CD8-positive, alpha-beta memory T cell (primary cell): ENCODE measurements at places on chromosomes 12 and 14. TPM values are rescaled to one million over a fixed set of nuclear protein-coding genes. Genes with fewer than 3 reads are reported as not detected.

KLRC1 gene
- total RNA-seq, result 13.7 TPM

FBLN5 gene
- total RNA-seq, result 0.82 TPM

B4GALNT1 gene
- 2.9 TPM for total RNA-seq

DNA sequence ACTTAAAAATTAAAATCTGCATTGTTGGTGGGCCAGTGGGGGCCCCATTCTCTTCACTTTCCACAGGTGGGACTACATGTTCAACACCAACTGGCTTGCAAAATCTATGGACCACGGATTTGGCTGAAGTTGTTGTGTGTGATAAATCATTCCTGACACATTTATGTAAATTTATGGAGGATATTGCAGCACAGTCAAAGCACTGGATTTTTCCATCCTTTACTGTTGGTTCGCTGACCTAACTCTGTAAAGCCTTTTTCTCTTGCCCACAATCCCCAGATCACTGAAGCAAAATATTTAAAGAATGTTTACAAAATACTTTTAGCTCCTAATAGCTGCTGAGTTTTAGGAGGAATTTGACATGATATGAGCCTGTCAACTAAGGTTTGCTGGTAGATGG is 219.7 kb upstream of the PRICKLE1 start:
- no peaks in the 10 kb centered on the region for H3K27me3 ChIP-seq
- no peaks in the 10 kb centered on the region for H3K4me1 ChIP-seq
- H3K36me3 ChIP-seq, result no peaks in the 10 kb centered on the region
- H3K27ac ChIP-seq, result no peak overlapping the region
- DNase-seq, result no peak

DNA sequence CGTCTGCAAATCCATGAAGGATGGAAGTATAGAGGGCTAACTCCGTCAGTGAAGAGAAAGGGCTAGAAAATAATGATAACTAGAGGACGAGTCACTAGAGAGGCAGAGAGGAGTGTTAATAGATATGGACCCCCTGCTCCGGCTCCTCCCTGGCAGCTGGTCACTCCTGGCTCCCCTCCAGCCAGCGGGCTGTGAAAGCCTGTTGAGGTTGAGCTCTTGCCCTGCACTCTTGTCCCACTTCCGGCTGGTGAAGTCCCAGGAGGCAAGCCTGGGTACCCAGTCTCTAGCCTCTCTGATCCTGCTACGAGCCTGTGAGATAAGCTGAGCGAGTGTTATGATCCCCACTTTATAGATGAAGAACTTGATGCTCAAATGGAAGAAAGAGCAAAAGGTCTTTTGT is 90.3 kb downstream of the RFX4 start:
- no peak for DNase-seq
- H3K4me3 ChIP-seq, result no peak overlapping the region
- H3K27ac ChIP-seq, result no peak overlapping the region
- H3K36me3 ChIP-seq, result no peaks in the 10 kb centered on the region
- peaks cover 3% of the 10 kb centered on the region for H3K27me3 ChIP-seq
- no peaks in the 10 kb centered on the region for H3K4me1 ChIP-seq

- no peaks in the 10 kb centered on the region for H3K4me1 ChIP-seq
- no peak overlapping the region for H3K27ac ChIP-seq
- H3K4me3 ChIP-seq, result no peak overlapping the region
- no peaks in the 10 kb centered on the region for H3K36me3 ChIP-seq
Observed at GRCh38 chr14:33375786-33376185, 437.1 kb downstream of the NPAS3 start.

- peaks cover 6% of the 10 kb centered on the region for H3K4me1 ChIP-seq
- no peaks in the 10 kb centered on the region for H3K36me3 ChIP-seq
- no peak overlapping the region for H3K4me3 ChIP-seq
- H3K27me3 ChIP-seq, result no peaks in the 10 kb centered on the region
Observed at GRCh38 chr14:33792720-33793368, 158.0 kb downstream of the EGLN3 start.

- no peak overlapping the region for H3K27ac ChIP-seq
- H3K4me3 ChIP-seq, result no peak overlapping the region
- no peaks in the 10 kb centered on the region for H3K36me3 ChIP-seq
- H3K27me3 ChIP-seq, result no peaks in the 10 kb centered on the region
- no peak for DNase-seq
- no peaks in the 10 kb centered on the region for H3K4me1 ChIP-seq
Observed at GRCh38 chr14:98958048-98958631, 313.9 kb downstream of the BCL11B start.

- H3K27me3 ChIP-seq, result no peaks in the 10 kb centered on the region
- peaks cover 4% of the 10 kb centered on the region for H3K4me1 ChIP-seq
- H3K36me3 ChIP-seq, result no peaks in the 10 kb centered on the region
Observed at GRCh38 chr12:13209436-13210235, 13.1 kb downstream of the EMP1 start.

DNA sequence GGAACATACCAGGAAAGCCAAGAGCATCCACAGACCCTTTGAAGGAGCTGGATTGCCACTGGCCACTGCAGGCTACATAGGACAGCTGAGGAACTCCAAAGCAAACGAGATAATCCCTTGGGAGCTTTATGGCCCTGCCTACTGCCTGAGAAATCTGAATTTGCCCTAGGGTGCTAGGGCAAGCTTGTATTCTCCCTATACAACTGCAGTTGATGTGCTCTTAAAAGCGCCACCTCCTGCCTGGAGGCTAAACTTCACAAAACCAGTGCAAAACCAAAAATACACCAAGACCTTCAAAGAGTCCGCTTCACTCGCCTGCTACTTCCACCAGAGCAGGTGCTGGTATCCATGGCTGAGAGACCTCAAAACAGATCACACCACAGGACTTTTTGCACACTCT is 99.6 kb upstream of the KRR1 start:
- H3K27me3 ChIP-seq, result no peaks in the 10 kb centered on the region
- no peak overlapping the region for H3K27ac ChIP-seq
- DNase-seq, result no peak
- no peaks in the 10 kb centered on the region for H3K36me3 ChIP-seq
- H3K4me3 ChIP-seq, result no peak overlapping the region
- no peaks in the 10 kb centered on the region for H3K4me1 ChIP-seq

- DNase-seq, result peak; percentile 68
- H3K4me3 ChIP-seq, result no peak overlapping the region
Observed at GRCh38 chr14:71138448-71139293, 231.4 kb downstream of the PCNX1 start.

DNA sequence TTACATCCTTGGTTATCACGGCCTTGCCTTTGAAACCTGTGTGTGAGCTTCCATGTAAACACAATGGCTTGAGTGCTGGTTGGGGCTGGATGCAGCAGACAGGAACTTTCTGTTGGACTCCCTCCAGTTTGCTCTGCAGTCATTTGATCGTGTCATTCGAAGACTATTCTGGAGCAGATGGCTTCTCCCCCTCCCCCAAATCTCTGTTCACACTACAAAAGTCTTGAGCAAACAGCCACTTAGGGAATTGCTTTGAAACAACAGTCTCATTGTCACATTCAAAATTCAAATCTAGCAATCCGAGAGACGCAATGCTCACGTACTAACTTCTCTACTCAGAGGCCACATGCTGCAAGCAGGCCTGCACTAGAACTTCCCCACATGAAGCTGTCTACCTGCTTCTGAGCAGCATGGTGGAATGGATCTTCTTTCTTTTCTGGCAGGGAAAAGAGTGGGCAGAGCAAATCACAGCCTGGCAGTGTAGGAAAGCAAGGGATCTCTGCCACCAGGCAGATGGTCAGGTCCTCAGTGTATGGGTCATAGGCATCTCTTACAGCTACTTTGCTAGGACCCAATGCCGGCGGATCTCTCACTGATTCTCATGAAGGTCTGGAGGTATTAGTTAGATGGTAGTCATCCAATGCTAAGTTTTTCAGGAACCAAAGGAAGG is 214.2 kb downstream of the PPM1H start:
- no peak overlapping the region for H3K27ac ChIP-seq
- no peak for DNase-seq
- no peak overlapping the region for H3K4me3 ChIP-seq
- H3K36me3 ChIP-seq, result no peaks in the 10 kb centered on the region
- no peaks in the 10 kb centered on the region for H3K4me1 ChIP-seq
